GM12878 (cell line): ENCODE measurements at places on chromosomes 1 and 21. TPM values are rescaled to one million over a fixed set of nuclear protein-coding genes. Genes with fewer than 3 reads are reported as not detected.
A peak's percentile ranks its signal among the peaks of the same experiment; 100 is the strongest.

DNA sequence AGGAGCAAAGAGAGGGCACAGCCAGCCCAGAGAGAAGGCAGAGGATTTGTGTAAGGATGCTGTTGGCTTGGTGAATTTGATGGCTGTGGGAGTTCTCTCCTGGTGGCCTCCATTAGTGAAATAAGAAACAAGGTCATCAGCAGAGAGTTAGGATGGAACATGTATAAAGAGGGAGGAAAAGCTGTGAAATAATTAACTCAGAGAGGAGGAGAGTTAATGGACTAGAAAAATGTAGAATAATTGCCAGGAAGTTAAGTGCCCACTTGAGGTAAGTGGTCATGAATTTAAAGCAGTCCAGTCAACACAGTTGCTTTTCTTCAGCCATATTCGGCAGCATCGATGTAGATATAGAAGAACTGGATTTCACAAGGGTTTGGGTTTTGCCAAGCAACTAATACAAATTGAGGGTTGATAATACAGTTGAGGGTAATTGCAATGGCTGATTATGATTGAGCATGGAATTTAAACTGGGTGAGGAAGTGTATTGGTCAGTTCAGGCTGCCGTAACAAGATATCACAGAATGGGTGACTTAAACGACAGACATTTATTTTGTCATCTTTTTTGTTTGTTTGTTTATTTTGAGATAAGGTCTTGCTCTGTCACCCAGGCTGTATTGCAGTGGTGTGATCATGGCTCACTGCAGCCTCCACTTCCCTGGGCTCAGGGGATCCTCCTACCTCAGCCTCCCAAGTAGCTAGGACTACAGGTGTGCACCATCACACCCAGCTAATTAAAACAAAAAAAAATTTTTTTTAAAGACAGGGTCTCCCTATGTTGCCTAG lies 31.7 kb upstream of the KLF17 start:
- DNase-seq: no peak

- no peak for DNase-seq
These were observed 97.8 kb downstream of the NGF start for GRCh38 chr1:115240297-115240696.

DNA sequence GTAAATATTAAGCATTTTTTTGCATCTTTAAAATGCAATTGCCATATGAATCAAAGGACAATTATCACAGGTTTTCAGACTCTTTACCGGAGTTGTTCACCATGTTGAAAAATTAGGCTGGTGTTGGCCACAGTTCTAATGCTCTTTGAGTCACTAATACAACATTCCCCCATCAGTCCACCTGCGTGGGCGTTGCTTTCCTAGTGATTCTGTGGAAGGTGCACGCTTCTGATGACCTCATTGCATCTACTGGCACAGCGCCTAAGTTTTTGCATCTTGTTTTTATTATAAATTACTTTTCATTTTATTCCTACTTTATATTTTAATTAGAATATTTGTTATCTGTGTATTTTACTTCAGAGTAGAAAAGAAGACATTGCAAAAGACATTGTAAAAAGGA lies 4.7 kb upstream of the F5 start:
- DNase-seq: no peak

DNA sequence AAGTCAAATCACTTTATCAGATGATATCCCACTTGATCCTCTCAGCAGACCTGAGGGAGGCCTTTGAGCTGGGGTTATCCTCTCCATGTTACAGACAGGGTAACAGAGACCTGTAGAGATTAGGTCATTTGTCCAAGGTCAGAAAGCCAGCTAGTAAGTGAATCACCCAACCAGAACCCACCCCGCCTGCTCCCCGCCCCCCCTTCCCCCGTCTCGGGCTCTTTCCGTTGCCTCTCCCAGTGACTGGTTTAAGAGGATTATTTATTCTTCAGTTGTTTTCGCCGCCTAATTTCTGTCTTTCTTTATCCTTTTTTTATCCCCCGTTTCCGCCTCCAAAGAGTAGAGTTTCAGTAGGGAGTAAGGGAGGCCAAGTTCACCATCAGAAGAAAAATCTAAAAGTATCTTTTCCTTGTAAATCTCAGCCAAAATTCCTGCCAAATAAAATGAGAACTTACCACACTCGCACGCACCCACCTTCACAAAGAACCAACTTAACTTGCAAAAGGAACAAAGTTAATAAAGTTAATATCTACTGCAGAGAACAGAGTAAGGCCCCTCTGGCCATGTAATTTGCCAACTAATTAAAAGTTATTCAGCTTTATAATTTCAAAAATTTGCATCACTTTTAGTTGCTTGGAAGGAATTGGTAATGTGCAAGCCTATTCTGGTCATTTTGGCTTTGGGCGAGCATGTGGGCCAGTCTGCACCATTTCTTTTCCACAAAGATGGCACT lies 76.8 kb upstream of the TRABD2B start:
- no peak for DNase-seq

- DNase-seq: no peak
These were observed 19.3 kb downstream of the BEND5 start for GRCh38 chr1:48757363-48757762.

- DNase-seq: no peak
These were observed 73.0 kb downstream of the NGF start for GRCh38 chr1:115265099-115265498.

- no peak for DNase-seq
These were observed 648.7 kb downstream of the USP25 start for GRCh38 chr21:16378525-16378924.

- no peak for DNase-seq
These were observed 86.5 kb upstream of the IFFO2 start for GRCh38 chr1:19042675-19043578.

DNA sequence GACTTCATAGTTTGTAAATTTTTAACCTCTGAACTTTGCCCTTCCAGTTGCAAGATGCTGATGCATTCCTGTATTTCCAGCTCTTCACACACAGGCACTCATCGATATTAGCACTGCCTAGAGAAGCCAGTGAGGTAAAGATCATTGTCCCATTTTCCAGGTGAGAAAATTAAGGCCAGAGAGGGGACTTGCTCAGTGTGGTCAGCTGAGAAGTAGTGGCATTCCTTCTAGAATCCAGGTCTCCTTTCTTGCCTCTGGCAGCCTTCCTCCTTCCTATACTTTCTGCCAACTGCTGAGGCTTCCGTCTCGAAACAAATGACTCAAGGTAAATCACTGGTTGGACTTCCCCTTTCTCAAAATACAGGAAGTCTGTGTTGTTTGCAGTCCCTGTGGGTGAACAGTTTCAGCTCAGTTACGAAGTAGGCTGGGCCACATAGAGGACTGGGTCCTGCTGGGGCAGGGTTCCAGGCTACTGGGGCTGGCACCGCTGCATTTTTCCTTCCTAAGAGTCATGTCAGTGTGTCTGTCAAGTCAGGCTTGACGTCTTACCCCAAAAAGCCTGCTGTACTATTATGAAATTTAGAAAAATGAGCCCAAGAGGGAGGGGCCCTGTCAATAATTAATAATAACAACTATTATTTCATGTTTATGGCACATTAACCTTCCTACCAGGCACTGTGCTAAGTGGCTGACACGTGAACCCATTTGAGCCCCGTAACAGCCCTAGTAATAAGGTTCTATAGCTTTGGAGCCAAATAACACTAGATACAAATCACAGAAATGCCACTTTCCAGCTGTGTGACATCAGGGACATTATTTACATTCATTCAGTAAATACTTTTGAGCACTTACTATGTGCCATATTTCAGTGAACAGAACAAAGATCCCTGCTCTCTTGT lies 16.6 kb upstream of the RNF19B start:
- peak; percentile 92 for DNase-seq

DNA sequence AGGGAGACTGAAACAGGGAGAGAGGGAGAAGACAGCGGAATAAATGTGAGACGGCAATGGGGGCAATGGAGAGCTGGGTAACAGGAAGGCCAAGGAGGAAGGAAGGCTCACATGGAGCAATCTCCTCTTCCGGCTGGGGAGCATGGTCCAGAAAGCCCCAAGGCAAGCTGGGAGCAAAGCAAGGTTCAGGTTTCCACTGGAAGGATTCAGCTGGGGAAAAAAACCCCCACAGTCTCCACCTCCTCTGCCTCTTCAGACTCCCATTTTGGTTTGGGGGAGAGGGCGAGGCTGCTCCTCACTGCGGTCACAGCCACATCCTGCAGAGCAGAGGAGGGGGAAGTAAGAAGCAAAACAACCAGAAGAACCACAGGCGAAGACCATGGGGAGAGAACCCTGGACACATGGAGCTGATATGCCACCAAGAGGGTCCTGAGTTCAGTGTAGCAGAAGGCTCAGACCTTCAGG lies 650 bp downstream of the TNFAIP8L2 start:
- no peak for DNase-seq

GRCh38 chr1:225427235-225428067 lies at the start of gene LBR:
Gene LBR (minus strand): TSS chr1:225428038. CDS start chr1:225424075, 3,963 bp downstream.
- DNase-seq: no peak

DNA sequence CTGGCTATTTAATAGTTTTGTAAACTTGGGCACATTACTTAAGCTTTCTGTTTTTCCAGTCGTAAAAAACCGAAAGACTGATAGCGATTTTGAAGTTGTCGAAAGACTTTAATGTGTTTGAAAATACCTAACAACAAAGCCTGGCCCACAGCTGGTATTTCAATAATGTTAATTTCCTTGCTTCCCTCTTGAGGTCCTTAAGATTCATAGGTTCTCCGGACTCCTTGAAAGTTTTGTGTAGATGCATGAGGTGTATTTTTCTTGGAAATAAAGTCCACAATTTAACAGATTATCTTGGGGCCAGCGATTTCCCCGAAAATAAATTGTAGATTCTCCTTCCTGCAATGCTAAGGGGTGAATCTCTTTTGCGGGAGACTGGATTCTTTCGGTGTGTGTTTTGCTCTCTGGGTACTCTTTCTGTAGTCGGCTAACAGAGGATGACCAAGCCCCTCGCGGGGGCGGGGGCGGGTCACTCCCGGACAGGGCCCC lies 735 bp upstream of the YTHDF2 start:
- no peak for DNase-seq

DNA sequence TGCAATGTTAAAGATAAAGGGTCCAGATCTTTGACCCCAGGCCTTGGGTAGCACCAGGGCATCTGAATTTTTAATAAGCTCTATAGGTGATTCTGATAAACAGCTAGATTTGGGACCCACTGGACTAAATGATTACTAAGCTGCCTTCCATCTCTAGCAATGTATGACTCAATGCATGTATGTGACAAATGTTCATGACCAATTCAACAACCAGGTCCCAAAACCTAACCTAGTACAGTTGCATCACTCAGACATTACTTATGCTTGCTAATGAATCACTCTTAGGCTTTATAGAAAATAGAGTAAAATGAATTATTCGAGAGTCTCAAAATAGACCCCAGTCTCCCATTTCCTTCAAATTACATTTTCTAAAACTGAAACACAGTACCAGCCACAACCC lies 35.5 kb downstream of the RCAN1 start:
- DNase-seq: no peak

- no peak for DNase-seq
These were observed 904.5 kb downstream of the PLA2G4A start for GRCh38 chr1:187733232-187733631.

- DNase-seq: no peak
These were observed 48.3 kb upstream of the SLC22A15 start for GRCh38 chr1:115927971-115928370.

- no peak for DNase-seq
These were observed 276.2 kb upstream of the LRRC7 start for GRCh38 chr1:69291541-69291940.

- DNase-seq: no peak
These were observed 2.1 kb upstream of the KCNAB2 start for GRCh38 chr1:6043561-6043960.

Gene OR2T33
- polyA plus RNA-seq: not detected in 2 replicates

Gene ERG
- polyA plus RNA-seq: not detected in 2 replicates

Gene ABCA4
- polyA plus RNA-seq: 0.16 TPM in 2 replicates

Gene RGS8
- 0.03 and 0.04 TPM in 2 replicates for polyA plus RNA-seq

Gene MROH7
- not detected in 2 replicates for polyA plus RNA-seq

Gene GBP4
- 3.1 and 3.3 TPM in 2 replicates for polyA plus RNA-seq

Gene DRAXIN
- polyA plus RNA-seq: 0.03 and 0.04 TPM in 2 replicates

Gene SGIP1
- 0.15 TPM in 1 of 2 replicates, not detected in the other for polyA plus RNA-seq

Gene HSD11B1
- not detected in 2 replicates for polyA plus RNA-seq
